ENCODE measurements at places on chromosomes 5 and 9. TPM values are rescaled to one million over a fixed set of nuclear protein-coding genes. Genes with fewer than 3 reads are reported as not detected.

DAB2IP gene
- total RNA-seq, result 51.6 TPM

SLC34A1 gene
- total RNA-seq, result not detected

NNT gene
- 31.4 TPM for total RNA-seq

MYOT gene
- total RNA-seq, result 0.34 TPM

KIF20A gene
- total RNA-seq, result 0.77 TPM

TYRP1 gene
- 0.80 TPM for total RNA-seq

RASGRF2 gene
- 7.6 TPM for total RNA-seq

GRCh38 chr9:75754080-75754479 lies 136.4 kb upstream of the PCSK5 start:
- H3K4me3 ChIP-seq, result no peak overlapping the region
- H3K36me3 ChIP-seq, result no peaks in the 10 kb centered on the region
- DNase-seq, result no peak
- H3K4me1 ChIP-seq, result no peaks in the 10 kb centered on the region

GRCh38 chr5:176735383-176736265 lies 74.7 kb upstream of the UNC5A start:
- H3K4me3 ChIP-seq, result no peak overlapping the region
- no peaks in the 10 kb centered on the region for H3K4me1 ChIP-seq
- H3K27me3 ChIP-seq, result peaks cover 17% of the 10 kb centered on the region
- DNase-seq, result no peak

DNA sequence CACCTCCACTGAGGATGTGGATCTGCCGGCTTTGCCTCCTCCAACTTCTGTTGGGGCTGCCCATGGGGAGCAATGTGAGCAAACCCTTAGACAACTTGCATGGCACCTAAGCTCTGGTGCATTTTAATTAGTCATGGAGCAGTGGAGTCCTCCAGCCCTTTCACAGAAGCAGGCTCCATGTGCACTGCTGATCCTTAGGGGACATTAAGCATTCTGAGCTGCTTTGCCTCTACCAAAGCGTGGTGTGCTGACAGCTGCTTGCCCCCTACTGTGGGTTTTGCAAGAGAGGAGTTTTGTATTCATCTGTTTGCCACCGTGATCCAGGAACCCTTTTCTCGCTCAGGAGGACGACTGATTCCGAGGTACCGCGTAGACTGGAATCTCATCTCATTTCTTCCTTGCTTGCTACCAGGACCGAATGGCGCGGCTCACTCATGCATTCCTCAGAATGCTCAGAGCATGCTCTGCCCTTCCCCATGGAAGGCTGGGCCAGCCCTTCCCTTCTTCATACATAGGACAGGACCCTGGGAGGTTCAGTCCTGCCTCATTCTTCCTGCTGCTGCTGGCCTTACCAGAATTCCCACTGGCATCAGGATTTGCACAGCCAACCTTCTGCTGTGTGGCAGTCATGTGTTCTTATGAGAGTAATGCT lies 432.5 kb downstream of the GADD45G start:
- no peak overlapping the region for H3K27ac ChIP-seq
- H3K4me3 ChIP-seq, result no peak overlapping the region
- DNase-seq, result no peak
- no peaks in the 10 kb centered on the region for H3K4me1 ChIP-seq

- no peak overlapping the region for H3K4me3 ChIP-seq
- DNase-seq, result no peak
These were observed 151.1 kb upstream of the APC start for GRCh38 chr5:112586596-112587062.

DNA sequence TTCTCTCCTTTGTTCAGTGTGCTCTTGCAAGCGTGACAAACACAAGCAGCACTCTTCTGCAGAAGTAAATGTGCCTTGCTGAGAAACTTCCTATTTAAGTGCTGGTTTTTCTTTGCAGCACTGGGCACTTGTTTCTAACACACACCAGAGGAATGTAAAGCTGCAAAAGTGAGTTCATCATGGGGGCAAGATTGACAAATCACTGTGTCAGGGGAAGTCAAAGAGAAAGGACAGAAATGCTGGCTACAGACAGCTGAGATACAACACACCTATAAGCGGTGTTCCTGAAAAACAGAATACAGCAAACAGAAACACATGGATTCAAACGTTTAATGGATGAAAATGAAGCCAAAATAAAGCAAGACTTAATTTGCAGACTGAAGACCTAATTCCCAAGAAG lies 19.6 kb downstream of the ROR2 start:
- no peak overlapping the region for H3K4me3 ChIP-seq
- no peaks in the 10 kb centered on the region for H3K27me3 ChIP-seq
- no peaks in the 10 kb centered on the region for H3K36me3 ChIP-seq
- peaks cover 3% of the 10 kb centered on the region for H3K4me1 ChIP-seq
- H3K27ac ChIP-seq, result no peak overlapping the region
- DNase-seq, result no peak

DNA sequence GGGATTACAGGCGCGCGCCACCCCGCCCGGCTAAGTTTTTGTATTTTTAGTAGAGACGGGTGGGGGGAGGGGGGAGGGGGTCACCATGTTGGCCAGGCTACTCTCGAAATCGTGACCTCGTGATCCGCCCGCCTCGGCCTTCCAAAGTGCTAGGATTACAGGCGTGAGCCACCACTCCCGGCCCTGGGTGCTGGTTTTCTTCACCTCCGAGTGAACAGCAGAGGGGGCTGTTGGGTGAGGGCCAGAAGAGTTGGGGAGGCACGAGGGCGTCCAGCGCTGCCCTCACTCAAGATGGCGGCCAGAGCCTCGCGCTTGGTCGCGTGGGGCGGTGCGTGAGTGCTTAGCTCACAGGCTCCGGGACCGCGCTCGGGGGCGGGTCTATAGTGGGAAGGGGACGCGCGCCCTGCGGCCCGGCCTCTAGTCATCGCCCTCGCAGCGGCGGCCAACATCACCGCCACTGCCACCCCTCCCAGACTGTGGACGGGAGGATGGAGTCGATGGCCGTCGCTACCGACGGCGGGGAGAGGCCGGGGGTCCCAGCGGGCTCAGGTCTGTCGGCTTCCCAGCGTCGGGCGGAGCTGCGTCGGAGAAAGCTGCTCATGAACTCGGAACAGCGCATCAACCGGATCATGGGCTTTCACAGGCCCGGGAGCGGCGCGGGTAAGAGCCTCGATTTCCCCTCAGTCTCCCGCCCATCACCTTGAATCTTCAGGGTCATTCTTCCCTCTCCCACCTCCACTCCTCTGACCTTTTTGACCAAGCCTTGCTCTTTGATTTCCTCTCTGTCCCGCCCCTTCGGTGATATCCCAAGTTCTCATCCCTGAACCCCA lies at the start of gene CAMLG:
Gene CAMLG (plus strand): TSS at position 416 of the 830 bp plus-strand sequence. CDS start 73 bp downstream, at position 489.
- peak within 1 kb of the TSS; percentile 83 for H3K4me3 ChIP-seq
- peak; percentile 98 for DNase-seq
- peaks cover 8% of the 10 kb centered on the region for H3K4me1 ChIP-seq
- H3K36me3 ChIP-seq, result no peaks in the 10 kb centered on the region
- H3K27ac ChIP-seq, result peak within 1 kb of the TSS; percentile 95

GRCh38 chr5:76291305-76292077 lies 111.6 kb upstream of the IQGAP2 start:
- H3K4me1 ChIP-seq, result peaks cover 9% of the 10 kb centered on the region
- H3K27me3 ChIP-seq, result no peaks in the 10 kb centered on the region
- H3K4me3 ChIP-seq, result no peak overlapping the region
- peak; percentile 53 for DNase-seq
- peak overlapping the region; percentile 55 for H3K27ac ChIP-seq

DNA sequence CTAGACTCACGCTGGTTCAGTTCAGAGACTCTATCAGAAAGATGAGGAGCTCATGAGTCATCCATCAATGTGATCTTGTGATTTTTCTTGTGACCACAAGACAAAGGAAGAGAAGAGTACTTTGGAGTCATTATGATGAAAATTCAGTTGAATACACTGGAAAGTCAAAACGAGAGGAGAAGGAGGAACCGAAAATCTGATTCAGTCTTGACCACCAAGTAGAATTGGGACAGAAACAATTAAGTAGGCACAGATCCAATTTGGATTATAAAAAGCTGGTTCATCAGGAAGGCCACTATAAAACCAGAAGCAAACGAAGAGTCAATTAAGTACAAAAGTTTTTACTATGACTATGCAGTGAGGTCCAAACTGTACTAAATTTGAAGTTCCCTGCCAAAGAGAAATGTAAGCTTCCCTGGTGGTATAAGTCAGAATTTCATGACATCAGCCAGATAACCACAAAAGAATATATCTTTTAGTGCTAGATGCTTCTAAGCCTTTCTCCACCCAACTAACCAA lies 90.9 kb downstream of the THBS4 start:
- H3K27me3 ChIP-seq, result no peaks in the 10 kb centered on the region
- no peak overlapping the region for H3K4me3 ChIP-seq
- no peak for DNase-seq
- no peak overlapping the region for H3K27ac ChIP-seq
- no peaks in the 10 kb centered on the region for H3K4me1 ChIP-seq

DNA sequence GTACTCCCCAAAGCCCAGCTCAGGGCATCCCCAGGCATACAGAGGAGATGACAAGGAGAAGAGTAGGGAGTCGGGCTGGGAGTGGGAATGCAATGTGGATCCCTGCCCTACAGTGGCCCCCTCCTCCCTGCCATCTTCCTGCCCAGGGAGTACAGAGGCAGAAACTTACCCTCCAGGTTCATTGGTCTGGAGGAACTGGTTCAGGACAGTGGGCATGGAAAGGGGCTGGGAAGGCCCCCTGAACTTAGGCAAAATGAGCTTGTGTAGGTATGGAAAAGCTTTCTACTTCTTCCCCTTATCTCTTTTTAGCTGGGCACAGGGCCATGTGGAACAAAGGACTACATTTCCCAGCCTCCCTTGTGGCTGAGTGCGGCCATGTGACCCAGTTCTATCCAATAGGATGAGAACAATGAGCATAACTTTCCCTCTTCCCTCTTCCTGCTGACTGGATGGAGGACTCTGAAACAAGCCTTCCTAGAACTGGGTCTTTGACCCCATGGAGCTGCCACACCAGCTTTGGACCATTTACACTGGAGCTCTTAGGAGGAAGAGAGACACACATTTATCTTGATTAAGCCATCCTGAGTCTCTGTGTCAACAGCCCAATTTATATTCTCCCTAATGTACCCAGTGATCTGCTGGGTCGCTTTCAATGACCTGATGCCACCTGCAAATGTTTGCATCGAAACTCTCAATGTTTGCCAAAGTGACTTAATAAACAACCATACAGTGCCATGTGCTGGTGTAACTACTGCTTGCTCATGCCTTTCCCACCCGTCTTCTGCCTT lies 25.0 kb upstream of the HMCN2 start:
- no peaks in the 10 kb centered on the region for H3K27me3 ChIP-seq
- no peak overlapping the region for H3K4me3 ChIP-seq
- H3K27ac ChIP-seq, result no peak overlapping the region
- no peaks in the 10 kb centered on the region for H3K4me1 ChIP-seq

DNA sequence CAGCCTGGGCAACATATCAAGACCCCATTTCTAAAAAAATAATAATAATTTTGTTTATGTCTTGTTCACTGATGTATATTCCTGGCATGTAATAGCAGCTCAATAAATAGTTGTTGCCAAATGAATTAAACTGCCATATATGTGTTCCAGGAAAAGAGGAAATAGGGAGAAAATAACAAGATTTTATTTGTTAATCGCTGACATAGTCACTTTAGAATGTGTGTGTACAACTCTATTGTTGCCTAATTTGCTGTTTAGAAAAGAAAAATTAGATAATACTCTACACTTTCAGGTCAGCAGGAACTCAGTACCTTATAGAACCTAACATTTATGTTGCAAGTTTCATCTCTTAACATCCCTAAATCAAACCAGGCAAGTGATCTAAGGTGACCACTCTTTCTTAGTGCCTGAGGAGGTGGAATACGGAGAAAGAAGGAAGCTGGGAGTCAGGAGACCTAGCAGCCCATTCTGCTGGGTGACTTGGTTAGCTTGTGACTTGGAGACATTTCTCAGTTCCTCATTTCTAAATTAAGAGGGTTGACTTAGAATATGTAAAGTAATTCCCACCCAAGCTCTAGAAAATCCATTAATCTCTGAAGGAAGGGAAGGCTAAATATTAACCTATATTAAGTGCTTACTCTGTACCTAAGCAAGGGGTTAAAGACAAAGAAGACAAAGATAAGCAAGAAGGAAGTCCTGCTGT lies 110.3 kb upstream of the IQGAP2 start:
- no peak for DNase-seq
- no peak overlapping the region for H3K4me3 ChIP-seq
- H3K27me3 ChIP-seq, result no peaks in the 10 kb centered on the region
- peaks cover 9% of the 10 kb centered on the region for H3K4me1 ChIP-seq
- H3K27ac ChIP-seq, result peak overlapping the region; percentile 55
- H3K36me3 ChIP-seq, result no peaks in the 10 kb centered on the region

- H3K27me3 ChIP-seq, result no peaks in the 10 kb centered on the region
- H3K4me3 ChIP-seq, result no peak overlapping the region
- H3K27ac ChIP-seq, result no peak overlapping the region
- DNase-seq, result no peak
- H3K36me3 ChIP-seq, result no peaks in the 10 kb centered on the region
- H3K4me1 ChIP-seq, result no peaks in the 10 kb centered on the region
These were observed 940.2 kb downstream of the EFNA5 start for GRCh38 chr5:106730506-106730905.

- no peaks in the 10 kb centered on the region for H3K4me1 ChIP-seq
- no peak for DNase-seq
- H3K27me3 ChIP-seq, result no peaks in the 10 kb centered on the region
- H3K27ac ChIP-seq, result no peak overlapping the region
- no peaks in the 10 kb centered on the region for H3K36me3 ChIP-seq
These were observed 248.6 kb downstream of the RFX3 start for GRCh38 chr9:3277200-3277599.
